ENCODE measurements at places on chromosomes 3 and 15.

- DNase-seq = no peak
Observed at GRCh38 chr3:23489300-23490158, 286.4 kb downstream of the UBE2E2 start.

DNA sequence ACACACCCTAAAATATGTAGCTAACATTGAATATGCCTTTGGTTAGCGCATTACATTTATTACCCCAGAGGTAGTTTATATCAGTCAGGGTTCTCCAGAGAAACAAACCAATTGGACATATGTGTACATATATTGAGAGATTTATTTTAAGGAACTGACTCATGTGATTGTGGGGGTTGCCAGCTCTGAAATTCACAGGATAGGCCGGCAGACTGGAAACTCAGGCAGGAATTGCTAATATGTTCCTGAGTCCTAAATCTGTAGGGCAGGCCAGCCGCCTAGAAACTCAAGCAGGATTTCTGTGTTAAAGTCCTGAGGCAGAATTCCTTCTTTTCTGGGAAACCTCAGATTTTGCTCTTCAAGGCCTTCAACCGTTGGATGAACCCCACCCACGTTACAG is 189.7 kb downstream of the CDIN1 start:
- no peak for DNase-seq

DNA sequence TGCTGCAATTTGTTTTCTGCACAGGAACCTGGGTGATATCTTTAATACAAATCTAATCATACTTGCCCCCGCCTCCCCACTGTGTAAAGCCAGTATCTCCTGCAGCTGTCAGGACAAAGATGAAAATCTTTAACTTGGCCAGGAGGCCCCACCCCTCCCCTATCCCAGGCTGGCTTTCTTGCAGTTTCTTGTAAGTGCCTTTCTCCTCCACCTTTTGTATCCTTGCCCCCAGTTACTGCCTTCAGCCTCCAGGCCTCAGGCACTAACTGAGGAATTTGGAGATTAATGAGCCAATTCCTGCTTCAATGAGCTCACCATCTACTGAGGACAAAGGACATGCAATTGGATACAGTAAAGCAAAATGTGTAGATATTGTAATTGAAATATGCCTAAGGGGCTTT is 6.5 kb downstream of the GCSAM start:
- DNase-seq = no peak

DNA sequence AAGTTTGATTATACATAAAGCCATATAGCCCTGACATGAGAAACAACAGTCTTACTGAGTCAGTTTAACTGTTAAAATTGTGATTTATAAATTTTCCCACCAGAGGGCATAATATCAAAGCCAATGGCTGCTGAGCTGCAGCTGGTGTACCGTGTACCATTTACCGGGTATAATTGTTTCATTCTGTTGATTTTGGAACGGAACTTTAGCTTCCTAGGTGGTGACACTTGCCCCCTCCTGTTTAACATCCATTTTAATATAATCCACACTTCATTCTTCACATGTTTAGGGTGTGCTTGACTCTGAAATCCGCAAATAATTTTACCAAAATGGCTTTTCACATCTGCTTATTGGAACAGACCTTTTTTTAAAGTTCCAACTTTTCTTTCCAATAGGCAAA is 72.8 kb downstream of the SLC9A9 start:
- peak; percentile 55 for DNase-seq

DNA sequence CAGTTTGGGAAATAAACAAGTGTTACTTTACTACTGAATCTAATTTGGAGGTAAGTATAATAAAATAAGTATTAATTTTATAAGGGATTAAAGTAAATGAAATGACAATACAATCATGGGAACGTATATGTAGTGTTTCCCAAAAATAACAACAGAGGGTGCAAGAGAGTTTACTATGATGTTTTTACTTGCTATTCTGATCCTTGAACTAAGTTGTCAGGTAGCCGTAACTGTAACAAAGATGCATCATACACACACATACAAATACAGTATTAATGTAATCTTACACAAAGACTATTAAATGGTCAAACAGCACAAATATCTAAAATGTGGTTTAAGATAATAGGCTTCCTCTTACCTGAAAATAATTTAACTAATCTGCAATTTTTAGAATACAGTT is 311.4 kb downstream of the TBC1D5 start:
- no peak for DNase-seq

DNA sequence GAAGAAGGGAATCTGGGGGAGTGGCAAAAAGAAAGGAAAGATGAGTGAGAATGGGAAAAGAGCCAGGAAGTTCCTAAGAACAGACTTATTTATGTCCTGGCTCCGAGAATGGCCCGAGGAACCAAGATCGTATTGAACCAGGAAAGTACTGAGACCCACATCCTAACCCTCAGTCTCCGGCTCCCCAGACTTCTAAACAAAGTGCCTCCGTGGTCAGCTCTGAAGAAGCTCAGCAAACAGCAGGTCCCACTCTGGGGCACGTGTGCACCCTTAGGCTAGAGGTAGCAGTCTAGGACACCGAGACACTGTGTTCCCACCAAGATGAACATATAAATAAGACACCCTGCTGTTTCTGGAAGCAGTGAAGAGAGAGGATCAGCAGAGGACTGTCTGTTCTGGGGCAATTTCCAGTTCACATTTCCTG is 307.4 kb downstream of the NTRK3 start:
- DNase-seq = no peak

- no peak for DNase-seq
Observed at GRCh38 chr3:126021224-126021623, 52.2 kb downstream of the ROPN1B start.

- DNase-seq = no peak
Observed at GRCh38 chr3:161700998-161701397, 204.4 kb downstream of the OTOL1 start.

DNA sequence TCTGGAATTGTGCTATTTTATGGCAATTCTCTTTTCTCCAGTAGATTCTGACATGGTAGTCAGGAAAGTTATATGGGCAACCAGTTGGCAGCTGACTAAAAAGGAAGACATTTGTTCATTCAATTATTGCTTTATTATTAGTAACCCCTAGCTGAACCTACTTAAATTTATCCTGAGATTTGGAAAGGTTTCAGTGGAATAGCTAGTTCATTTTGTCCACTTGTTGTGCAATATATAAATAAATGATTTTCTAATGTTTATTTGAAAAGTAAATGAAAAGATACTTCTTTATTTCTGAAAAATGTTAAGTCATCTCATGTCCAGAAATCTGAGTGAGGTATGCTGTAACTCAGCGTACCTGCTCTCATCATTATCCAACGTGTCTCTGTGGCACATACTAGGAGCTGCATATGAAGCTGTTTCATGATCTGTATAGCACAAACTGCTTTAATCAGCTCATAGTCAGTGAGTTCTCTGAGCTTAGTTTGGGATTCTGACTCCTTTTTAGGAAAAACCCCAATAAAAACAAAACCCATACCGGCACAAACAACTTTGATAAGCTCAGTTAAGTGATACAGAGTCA is 35.9 kb downstream of the RARB start:
- DNase-seq = no peak

GRCh38 chr3:56366641-56367162 is 101.6 kb downstream of the ERC2 start:
- DNase-seq = no peak

DNA sequence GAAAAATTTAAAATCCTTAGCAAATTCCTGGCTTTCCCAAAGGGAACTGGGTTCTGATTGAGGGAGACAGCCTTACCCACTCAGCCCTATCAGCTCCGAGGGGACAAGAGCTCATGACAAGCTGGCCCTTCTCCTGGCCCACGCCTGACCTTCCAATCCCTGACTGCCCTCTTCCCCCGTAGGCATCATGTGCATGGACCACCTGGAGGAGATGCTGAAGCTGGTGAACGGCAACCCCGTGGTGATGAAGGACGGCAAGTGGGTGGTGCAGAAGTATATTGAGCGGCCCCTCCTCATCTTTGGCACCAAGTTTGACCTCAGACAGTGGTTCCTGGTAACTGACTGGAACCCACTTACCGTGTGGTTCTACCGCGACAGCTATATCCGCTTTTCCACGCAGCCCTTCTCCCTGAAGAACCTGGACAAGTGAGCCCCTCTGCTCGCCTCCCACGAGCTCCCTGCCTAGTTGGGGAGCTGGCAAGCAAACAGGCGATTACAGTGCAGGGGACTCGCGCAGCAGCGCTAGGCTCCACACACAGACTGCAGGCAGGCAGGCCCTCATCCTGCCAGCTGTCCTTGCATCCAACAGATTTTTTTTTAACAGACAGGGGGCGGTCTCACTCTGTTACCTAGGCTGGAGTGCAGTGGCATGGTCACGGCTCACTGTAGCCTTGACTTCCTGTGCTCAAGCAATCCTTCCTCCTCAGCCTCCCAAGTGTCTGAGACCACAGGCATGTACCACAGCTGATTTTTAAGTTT is 16.8 kb downstream of the RPUSD3 start:
- no peak for DNase-seq

- no peak for DNase-seq
Observed at GRCh38 chr3:43031889-43032545, 52.9 kb downstream of the GASK1A start.

DNA sequence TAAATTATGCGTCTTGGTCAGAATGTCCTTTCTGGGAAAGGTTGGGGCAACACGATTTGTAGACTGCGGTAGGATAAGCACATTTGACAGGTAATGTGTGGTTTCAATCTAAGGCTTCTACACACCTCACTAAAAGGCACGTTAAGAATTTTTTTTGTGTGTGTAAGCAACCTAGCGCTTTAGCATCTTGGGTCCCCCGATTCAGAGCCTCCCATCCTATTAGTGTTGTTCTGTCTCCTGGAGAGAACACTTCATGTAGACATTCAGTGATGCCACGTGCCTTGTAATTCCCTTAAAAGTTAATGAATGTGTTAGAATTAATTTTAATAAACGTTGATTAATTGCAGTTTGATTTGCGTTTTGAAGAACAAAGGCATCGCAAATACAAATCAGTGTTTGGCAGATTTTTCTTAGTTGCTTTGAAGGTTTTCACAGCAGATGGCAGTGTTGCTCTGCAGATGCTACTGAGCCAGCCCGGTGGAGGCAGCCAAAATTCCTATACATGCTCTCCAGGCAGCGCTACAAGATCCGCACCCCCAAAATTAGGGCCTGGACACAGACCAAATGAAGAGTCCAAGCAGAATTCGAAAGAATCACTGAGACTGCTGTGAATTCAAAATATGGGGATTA is 63.5 kb downstream of the OTOL1 start:
- DNase-seq = peak; percentile 66

DNA sequence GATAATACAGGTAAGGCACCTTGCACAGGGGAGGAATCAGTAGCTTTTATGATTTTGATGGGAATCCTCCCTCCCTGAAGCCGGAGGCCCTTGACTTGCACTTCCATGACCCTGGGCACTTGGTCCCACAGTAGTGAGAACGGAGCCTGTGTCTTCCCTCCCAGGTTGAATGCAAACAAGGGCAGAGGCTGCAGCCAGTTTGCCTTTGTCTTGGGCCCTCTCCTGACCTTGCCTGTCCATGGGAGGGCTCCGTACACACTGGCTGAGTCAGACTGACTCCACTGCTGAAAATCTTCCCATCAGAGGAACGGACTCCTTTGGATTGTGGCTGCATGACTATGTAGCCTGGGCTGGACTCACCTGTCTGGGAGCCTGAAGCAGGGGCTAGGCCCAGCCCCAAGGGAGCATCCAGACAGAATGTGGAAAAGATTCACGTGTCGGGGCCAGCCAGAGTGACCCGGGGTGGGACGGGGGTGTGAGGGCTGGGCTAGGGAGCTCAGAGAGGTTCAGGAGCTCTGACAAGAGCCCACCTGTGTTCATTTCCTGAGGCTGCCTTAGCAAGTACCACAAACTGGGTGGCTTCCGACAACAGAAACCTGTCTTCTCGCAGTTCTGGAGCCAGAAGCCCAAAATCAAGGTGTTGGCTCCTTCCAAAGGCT is 9.5 kb downstream of the TBC1D21 start:
- no peak for DNase-seq

- no peak for DNase-seq
Observed at GRCh38 chr3:134904241-134904771, 109.2 kb downstream of the EPHB1 start.

DNA sequence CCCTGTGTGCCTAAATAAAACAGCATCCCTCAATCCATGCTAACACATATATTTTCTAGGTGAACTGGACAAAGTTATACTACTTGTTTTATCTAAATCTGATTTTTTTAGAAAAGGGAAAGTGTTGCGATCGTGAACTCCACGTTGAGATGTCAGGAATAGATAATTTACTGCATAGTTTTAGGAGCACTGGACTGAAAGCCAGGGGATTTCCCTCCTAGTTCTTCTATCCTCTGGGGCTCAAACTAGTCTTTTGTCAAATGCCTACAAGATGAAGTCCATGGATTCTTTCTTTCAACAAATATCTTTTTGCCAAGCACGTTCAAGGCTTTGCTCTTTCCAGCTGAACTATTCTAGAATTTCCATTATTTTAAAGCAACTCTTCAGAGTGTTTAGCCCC is 617 bp upstream of the HPS3 start:
- DNase-seq = no peak

GRCh38 chr3:96915445-96915844 is 101.1 kb downstream of the EPHA6 start:
- DNase-seq = no peak

GRCh38 chr15:33022629-33023028 is 171.9 kb downstream of the FMN1 start:
- peak; percentile 63 for DNase-seq

GRCh38 chr3:69671082-69671952 is 67.9 kb upstream of the MITF start:
- DNase-seq = peak; percentile 54

- DNase-seq = no peak
Observed at GRCh38 chr3:62229908-62230307, 143.4 kb downstream of the FEZF2 start.

GRCh38 chr3:175077216-175077615 is 218.1 kb downstream of the NAALADL2 start:
- peak; percentile 7 for DNase-seq

- DNase-seq = no peak
Observed at GRCh38 chr3:59611649-59612443, 562.0 kb upstream of the CFAP20DC start.

- DNase-seq = no peak
Observed at GRCh38 chr15:101168463-101168824, 83.4 kb downstream of the CHSY1 start.

DNA sequence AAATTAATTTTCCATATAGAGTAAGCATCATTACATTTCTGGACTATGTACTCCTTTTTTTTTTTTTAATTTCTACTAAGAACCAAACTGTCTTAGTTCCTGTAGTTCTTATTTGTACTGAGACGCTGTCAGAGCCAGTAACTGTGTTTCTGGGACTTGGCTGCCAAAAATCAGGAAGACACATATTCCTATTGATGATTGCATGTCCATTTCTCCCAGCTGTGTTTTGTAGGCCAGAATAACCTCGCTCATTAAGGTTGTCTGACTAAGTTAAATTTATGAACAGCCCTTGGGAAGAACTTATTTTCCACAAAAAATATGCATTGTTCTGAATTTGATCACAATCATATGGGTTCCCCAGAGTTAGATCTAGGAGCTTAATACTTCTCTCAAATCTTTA is 29.5 kb downstream of the PLSCR5 start:
- peak; percentile 12 for DNase-seq

All from hindlimb muscle (tissue), 1 donor.